ENCODE measurements at places on chromosomes 12 and 14. TPM values are rescaled to one million over a fixed set of nuclear protein-coding genes. Genes with fewer than 3 reads are reported as not detected.

GRCh38 chr12:19695244-19696098 lies 256.2 kb downstream of the AEBP2 start:
- no peak for DNase-seq

- DNase-seq: no peak
Observed at GRCh38 chr12:1034243-1034642, 43.2 kb downstream of the ERC1 start.

GRCh38 chr12:107983756-107984472 lies 145.2 kb upstream of the WSCD2 start:
- no peak for DNase-seq

INHBC gene
- total RNA-seq: 0.31 TPM

All from mesothelial cell of epicardium (in vitro differentiated cells).